NCI-H526 treated with DMSO at 0.1 percent for 48 hours (cell line): ENCODE measurements at places on chromosomes 2 and 18.
A peak's percentile ranks its signal among the peaks of the same experiment; 100 is the strongest.

GRCh38 chr2:235493402-235493774 is 455 bp upstream of the AGAP1 start:
- no peak for DNase-seq

- peak; percentile 93 for DNase-seq
Observed at GRCh38 chr2:238285653-238286082, 2.7 kb downstream of the PER2 start.

DNA sequence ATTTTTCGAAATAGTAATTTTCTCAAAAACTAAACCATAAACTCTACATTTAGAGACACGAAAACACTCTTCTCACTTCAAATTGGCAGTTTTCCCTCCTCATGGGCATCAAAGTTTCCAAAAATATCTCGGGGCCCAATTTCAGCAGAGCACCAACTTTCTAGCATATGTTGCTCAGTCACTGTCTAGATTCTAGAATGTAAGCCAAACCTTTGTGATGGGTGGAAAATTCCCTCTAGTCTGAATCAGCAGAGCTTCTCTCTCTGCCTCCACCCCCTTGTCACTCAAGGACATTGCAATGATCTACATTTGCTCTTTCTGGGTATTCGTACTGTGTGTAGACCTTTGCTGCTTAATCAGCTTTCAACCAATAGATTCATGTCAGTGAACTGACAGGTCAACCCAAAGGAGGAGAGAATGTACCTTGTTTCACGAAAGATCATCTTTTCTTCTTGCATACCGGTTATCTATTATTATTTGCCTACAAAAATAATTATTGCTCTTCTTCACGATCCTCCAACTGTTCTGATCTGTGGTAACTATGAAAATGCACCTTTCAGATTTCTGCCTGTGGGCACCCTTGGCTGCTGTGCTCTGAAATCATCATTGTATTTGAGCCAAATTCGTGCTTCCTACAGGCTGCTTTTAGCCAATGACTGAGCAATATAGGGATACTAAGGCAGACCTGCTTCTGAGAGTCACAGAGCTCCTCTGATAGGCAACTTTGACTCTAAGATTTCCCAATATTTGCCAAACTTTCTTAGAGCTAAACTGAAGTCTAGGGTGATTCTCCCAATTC is 38.7 kb upstream of the GLS start:
- DNase-seq = no peak

DNA sequence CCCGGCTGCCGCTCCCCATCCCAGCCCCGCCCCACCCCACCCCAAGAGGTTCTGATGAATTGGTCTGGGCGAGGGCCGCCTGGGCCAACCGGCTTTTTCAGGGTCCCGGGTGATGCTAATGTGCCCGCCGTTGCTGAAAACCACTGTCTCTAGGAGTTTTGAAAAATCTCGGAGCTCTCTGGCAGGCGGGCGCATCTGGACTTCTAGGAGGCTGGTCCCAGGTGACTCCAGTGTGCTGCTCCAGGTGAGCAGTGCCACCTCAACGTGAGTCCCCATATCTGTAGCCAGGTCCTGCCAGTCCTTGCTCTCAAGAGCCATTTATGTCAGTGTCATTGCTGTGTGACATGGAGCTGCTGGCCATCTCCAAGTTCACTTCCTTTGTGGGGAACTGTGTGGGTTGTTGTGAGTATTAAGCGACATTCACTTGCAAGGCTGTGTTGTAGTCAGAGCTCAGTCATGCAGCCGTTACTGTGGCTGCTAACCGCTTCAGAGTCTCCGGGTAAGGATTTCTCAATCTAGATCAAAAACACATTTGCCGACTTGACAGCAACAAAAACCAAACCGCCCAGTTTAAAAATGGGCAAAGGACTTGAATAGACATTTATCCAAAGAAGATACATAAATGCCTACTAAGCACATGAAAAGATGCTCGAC is at the start of gene RFX8:
TSS of gene RFX8 (minus strand) at position 382 of the 654 bp plus-strand sequence. CDS start 8,264 bp downstream, outside the sequence.
- no peak for DNase-seq

DNA sequence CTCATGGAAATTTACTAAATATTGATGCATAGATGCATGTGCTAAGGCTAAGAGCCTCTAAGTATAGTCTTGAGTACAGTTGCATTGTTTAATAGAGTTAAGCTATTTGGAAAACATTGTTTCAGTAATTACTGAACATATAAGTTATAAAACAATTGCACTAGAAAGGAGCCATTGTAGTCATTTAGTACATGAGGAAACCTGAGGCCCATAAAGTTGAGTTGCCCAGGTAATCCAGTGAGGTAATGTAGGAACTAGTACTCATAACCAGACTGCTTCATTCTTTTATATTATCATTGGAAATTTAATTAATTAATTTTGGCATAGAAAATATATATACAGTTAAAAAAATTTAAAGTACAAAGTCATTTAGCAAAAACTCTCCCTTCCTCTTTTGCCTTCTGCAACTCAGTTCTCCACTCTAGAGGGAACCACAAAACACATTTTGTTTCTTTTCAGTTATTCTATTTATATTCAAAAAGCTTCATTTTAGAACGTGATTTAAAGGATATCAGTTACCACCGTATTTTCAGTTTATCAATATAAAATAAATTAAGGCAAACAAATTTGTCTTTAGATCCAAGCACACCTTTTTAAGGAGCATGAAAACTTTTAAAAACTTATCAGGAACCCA is 27.8 kb upstream of the TBR1 start:
- DNase-seq = no peak

- no peak for DNase-seq
Observed at GRCh38 chr18:67731851-67732250, 215.3 kb upstream of the DSEL start.

DNA sequence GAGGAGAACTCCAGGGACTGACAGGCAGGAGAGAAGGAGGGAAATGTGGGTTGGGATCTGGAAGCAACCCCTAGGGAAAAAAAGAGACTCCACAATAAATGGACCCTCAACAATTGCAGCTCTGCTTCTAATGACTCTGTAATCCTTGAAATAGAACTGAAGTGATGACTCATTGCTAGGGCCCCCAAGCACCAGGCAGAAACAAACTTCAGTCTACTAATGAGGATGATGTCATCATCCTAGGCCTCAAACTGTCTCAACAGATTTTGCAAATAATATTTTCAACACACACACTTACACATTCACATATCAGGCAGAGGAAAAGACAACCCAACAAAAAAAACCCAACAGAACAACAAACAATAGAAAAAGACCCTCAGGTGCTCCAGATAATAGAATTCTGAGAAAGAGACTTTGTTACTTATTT is 143.3 kb downstream of the HDAC4 start:
- no peak for DNase-seq

DNA sequence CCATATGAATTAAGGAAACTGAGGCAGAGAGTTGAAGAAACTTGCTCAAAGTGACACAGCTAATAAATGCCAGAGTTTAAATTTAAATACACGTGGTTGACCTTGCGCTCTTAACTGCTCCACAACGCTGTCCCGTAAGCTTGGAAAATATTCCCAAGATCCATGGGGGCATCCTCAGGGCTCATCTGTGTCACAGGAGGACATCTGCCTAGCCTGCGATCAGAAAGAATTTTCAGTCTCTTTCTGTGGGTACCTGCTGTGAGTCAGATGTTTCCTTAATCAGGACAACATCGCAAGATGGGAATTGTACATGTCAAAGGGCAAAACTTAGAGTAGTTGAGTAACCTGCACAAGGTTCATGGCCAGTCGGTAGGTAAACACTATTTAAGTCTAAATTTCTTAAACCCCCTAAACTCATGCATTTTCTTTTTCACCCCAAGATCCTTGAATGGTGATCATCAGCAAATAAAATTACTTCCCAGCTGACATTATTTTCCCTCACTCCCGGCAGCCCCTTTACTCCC is 1.4 kb downstream of the CMPK2 start:
- DNase-seq = no peak

- DNase-seq = no peak
Observed at GRCh38 chr2:240637116-240637900, 12.0 kb downstream of the GPR35 start.

- no peak for DNase-seq
Observed at GRCh38 chr2:224085811-224086210, 46.7 kb upstream of the SERPINE2 start.

DNA sequence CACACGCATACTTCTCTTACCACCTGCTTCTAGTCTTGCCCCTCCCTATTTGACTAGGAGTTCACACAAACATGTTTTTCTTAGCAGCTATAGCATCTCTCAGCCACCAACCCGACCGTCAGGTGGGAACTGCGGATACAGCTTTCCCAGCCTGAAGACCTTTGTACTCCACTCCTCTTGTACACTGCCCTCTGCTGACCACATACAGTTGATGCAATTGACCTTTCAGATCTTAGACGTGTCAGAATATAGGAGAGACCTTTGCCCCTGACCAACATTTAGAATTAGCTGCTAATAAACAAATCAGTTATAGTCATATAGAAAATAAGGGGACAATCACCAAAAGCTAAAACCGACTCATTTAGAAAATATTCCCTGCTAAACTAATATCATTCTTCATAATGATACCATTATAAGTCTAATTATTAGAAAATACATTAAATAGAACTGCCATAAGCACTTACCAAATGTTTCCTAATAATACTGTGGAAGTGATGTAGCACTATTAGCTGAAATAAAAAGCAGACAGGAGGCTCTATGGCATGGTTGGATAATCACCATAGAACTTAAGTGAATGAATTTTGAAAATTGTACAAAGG is 208.4 kb downstream of the RAD51AP2 start:
- DNase-seq = peak; percentile 82

DNA sequence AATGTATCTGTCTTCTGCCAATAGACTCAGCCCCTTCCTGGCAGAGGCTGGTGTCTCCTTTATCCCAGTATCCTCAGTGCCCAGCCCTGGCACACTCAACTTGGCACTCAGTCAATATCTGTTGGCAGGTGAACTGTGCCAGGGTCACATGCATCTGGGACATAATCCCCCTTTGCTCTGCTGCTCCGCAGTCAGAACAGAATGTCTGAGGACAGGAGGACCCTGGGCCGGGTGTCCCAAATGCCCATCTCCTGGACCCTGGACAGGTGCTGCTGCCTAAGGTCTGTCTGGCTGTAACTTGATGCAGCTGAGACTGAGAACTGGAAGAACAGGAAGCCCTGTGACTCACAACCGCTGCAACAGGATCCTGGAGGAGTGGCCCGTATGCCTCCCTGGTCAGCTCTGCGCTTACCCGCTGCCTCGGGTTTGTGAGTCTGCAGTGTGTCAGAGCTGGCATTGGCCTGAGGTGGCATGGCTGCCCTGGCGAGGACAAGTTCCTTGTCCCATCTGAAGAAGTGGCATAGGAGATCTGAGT is 11.4 kb downstream of the HK2 start:
- DNase-seq = peak; percentile 12

DNA sequence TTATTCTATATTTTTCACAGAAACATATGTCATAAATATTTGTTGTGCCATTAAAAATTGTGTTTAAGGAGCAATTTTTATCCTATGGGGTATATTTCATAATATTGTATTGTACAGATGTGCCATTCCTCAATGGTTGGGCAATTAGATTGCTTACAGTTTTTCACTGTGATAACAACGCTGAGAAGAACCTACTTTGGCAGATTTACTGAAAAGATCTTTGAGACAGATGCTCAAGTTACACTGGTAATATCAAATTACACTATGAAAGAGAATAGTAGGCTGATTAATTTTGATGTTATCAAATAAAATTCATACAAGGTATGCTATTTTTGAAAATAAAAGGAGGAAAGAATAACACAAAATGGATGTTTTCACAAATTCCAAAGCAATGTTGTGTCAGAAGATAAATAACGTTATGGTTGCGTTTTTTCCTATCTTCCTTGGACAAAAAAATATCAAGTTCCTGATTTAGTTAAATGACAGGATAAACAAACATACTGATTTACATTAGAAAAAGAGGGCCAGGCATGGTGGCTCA is 335.1 kb upstream of the ZNF521 start:
- no peak for DNase-seq

GRCh38 chr2:40173276-40173675 is 278.6 kb downstream of the SLC8A1 start:
- no peak for DNase-seq

DNA sequence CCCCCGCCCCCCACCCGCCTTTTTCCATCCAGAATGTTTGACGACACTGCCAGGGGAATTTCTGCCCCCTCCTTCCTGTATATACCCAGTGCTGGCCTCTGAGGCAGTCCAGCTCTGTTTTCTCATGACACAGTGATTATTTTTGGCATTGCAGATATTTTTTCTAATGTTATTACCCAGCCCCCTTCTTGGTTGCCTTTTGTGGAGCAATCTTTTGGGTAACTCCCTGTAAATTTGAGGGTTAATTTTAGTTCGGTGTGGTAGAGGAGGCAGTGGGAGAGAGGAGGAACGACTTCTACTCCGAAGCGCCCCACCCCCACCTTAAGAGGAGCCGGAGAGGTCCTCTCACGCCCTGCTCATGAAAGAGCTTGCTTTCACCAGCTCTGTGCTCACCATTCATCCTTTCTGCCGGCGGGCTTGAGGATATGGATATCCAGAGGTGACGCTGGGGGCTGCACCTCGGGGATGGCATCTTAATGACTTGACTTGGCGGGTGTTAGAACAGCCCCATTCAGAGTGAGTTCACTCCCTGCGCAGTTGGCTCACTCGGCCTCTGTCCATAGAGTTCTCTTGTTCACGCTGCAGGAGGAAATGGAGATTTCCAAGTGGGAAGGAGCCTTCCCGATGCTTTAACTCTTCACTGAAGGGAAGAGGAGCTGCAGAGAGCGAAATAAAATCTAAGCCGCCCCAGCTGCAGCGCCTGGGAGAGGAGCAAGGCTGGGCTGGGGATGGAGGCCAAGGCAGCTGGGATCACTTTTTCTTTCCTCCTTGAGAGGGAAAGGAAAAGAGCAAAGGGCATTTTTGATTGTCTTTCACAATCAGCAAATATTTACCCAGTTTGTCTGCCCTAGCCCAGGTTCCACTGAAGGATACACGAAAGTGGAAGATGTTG is 38.4 kb downstream of the EPAS1 start:
- DNase-seq = no peak

DNA sequence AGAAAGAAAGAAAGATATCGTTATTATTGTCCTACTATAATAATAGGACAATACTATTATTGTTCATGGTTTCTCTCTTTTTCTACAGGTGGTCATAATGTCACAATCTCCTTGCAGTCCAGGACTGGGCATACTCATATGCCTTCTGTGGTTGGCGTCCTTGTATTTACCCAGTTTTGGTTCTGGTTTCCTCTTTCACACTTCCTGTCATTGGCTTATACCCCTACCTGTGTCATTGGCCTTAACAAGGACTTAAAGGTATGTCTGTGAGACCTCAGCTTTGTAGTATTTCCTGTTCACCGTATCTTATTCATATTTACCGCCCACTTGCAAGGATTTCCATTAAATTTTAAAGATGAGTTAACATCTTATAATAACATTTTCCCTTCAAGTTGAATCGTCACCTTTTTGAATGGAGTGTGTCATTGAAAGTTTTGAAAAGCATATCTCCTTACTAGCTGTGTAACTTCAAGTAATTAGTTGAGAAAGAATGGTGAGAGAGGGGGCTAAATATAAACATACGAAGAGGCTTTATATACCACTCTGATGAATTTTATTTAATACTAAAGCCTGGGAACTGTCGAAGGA is 36.5 kb upstream of the HTR2B start:
- DNase-seq = no peak

- no peak for DNase-seq
Observed at GRCh38 chr2:237966250-237966564, 607 bp upstream of the UBE2F start.

GRCh38 chr2:120651818-120652217 is 83.8 kb upstream of the GLI2 start:
- DNase-seq = no peak
